ENCODE measurements at places on chromosomes 6 and 20.

GRCh38 chr6:123402052-123402451 is 234.7 kb downstream of the TRDN start:
- DNase-seq, result peak; percentile 29

DNA sequence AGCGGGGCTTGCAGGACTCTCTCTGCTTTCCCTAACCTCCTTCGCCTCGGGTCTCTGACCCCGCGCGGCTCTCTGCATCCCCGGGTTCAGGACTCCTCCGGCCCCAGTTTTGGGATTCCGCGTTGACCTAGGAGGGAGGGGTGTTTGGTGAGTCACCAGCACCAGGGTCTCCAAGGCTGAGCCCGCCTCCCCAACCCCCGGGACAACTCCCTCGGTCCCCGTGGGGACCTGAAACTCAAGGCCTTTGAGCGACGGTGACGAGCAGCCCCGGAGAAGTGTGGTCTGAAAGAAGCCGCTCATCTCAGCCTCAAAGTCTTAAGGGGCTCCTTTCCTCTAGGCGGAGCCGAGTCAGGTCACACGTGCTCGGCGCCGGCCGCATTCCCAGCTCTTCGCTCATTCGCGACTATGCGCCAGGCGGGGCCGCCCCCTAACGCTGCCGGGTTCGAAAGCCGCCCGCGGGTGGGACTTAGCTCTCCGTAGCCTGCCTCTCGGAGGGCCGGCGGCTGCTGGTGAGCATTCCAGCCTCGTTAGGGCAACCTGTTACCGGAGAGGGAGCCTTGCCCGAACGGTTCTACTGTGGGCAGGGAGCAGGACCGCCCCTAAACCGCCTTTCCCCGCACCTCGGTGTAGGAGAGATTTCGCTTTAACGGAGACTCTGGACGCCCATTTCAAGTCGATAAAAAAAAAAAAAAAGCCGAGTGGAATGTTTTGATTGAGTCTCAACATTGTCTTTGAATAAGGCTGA is 3.0 kb upstream of the PRDM13 start:
- DNase-seq, result peak; percentile 27

- no peak for DNase-seq
Observed at GRCh38 chr6:130054725-130055124, 36.3 kb downstream of the L3MBTL3 start.

GRCh38 chr6:11097476-11097875 is 3.8 kb downstream of the SMIM13 start:
- DNase-seq, result no peak

GRCh38 chr20:58210398-58210747 is 18.1 kb downstream of the ANKRD60 start:
- no peak for DNase-seq

GRCh38 chr6:144749263-144749662 is 464.1 kb downstream of the UTRN start:
- no peak for DNase-seq

- no peak for DNase-seq
Observed at GRCh38 chr6:111411978-111412566, 70.9 kb downstream of the REV3L start.

DNA sequence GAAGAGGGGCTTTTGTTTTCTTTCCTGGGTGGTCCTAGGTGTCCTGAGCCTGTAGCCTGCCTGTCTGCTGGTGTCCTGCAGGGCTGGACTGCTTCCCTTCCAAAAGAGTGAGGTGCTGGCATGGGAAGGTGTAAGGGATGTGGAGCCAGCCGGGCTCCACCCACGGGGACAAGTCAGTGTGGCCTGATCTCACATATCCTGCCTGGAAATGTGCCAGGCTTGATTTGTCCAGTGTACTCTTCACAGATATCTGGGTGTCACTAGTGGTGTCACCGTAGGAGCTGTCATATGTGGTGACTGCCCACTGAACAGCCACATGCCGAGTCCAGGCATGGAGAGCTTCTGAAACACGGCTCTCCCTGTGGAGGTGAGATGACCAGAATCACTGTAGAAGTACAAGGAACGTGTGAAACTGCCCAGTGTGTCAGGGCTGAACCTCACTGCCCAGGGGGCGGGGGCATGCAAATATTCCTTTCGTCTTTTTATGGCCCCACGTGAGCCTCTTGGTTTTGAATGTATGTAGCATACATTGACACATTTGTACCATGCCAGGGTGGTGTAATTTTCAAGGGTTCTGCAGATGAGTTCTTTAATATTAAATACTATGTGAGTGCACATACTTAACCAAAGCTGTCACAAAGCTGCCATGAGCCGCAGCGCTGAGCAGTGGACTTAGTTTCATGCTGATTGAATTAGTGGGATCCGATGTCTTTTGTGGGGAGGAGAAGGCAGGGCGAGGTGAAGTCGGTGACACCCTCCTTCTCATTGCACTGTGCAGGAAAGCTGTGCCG is 55.8 kb downstream of the CDH4 start:
- no peak for DNase-seq

DNA sequence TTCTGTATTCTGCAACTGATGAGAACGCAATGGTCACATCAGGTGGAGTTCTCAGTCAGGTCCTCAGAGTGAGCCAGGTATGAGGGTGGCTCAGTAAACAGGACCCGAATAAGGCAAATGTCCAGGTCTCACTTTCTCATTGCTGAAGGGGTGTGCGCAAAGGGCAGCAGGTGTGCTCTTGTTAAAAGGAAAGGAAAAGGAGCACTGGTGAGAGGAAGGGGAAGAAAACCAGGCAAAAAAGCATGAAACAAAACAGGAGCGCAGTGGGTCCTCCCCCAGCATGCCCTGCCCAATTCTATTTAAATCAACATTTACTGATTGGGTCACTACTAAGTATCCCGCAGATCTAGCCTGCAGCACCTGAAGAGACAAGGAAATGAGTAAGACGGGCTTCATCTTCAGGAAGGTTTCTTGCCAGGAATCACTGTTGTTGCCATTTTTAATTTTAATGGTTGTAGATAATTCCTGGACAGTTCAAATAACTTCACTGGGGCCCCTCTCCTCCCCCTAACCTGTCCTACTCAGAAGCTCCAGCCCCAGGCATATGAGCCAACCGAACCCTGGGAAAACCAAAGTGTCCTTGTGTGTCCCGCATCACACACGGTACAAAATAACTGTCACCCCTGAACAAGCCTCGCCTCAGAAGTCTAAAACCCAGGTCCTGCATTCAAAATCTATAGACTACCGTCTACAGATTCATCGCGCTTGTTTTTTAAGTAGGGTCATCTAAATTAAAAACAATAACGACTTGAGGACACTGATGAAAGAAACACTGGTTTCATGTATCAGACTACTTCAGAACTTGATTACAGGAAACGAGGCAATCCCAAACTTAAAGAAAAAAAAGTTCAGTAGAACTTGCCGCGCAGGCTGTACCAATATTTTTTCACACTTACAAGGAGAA is 980 bp downstream of the MBOAT1 start:
- peak; percentile 22 for DNase-seq

DNA sequence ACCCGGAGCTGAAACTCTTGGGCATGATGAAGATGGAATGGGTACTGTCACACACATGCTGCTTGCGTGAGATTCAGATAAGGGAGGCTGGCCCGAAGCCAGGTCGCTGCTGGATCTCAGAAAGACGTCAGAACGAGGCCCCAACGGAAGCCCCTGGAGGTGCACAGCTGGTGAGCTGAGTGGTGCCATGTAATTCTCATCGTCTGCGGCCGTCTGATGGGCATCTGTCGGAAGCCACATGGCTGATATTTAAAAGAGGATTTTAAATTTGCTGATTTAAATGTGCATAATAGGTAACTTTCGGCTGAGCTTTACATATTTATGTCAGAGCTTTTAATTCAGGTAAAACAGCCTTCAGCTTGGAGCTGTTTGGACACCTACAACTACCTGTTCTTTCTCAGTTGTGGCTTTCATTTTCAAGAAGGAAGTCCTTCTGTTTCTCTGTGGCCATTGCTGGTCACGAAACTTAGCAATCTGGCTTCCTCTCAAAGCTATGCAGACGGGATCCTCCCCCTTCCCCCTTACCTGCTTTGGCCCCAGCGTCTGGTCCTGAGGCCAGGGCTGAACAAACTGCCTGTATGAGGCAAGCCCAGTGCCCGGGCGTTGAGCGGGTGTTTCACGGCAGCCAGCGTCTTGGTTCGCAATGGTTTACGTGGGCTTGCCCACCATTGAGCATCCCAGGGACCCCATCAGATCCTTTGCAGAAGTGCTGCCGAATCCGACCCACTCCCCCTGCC is 9.2 kb downstream of the SLCO4A1 start:
- DNase-seq, result peak; percentile 64

DNA sequence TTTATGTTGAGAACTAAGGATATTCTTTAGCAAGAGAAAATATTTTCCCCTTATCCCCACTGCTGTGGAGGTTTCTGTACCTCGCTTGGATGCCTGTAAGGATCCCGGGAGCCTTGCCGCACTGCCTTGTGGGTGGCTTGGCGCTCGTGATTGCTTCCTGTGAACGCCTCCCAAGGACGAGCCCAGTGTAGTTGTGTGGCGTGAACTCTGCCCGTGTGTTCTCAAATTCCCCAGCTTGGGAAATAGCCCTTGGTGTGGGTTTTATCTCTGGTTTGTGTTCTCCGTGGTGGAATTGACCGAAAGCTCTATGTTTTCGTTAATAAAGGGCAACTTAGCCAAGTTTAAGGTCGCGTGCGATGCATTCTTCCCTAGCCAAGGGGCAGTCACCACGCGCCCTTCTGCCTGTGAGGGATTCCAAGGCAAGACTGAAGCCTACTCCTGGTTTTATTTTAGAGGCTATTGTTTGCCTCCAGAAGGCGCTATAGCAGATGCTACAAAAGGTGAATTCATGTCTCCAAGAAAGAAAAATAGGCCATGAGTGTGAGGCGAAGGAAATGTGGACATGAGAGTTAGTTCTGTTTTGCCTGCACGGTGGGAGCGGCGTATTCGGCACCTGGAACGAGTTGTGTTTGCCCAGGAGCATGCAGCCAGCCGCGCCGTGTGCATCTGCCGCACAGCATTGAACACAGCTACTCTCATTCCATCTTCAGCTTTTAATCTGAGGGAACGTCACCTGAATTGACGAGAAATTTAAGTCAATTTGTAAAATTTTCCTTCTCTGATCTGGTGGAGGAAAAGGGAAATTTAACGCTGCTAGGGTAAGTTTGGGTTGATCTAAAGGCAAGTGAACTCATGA is 40.3 kb upstream of the IRF4 start:
- no peak for DNase-seq

GRCh38 chr20:32582659-32583580 is 2.2 kb downstream of the NOL4L start:
- no peak for DNase-seq

- peak; percentile 24 for DNase-seq
Observed at GRCh38 chr20:61896058-61896961, 169.4 kb downstream of the TAF4 start.

DNA sequence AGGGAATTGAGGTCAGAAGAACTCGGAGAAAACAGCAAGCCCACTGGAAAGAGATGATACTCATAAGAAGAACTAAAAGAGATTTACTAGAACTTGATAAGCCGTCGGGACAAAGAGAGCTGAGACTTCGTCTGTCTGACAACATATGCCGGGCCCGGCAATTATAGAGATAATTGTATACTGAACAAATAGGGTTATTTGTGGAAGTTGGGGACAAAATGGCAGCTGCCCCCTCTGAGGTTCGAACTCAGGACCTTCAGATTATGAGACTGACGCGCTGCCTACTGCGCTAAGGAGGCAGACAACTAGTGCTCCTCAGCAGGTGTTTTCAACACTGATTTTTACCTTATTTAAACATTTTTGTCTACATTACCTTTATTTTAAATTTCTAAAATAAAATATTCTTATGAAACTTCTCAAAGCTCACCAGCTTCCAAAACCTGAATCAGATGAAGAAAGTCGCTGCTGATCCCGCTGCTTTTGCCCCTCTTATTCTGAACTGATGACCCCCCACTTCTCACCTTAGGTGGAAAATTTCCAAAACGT is 29.3 kb upstream of the TRIM27 start:
- DNase-seq, result peak; percentile 56

DNA sequence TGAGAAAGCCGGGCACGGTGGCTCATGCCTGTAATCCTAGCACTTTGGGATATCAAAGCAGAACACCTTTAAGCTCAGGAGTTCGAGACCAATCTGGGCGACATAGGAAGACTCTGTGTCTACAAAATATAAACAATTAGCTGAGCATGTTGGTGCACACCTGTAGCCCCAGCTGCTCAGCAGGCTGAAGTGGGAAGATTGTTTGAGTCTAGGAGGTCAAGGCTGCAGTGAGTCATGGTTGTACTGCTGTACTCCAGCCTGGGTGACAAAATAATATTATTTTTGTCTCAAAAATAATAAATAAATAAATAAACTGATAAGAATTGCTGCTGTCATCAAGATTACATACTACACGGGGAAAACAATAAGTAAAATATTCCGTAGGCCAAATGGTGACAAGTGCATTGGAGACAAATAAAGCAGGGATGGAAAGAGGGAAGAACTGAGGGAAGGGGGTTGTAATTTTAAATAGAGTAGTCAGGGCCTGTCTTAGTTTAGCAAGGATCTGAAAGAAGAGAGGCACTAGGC is 14.0 kb upstream of the TOP1 start:
- no peak for DNase-seq

DNA sequence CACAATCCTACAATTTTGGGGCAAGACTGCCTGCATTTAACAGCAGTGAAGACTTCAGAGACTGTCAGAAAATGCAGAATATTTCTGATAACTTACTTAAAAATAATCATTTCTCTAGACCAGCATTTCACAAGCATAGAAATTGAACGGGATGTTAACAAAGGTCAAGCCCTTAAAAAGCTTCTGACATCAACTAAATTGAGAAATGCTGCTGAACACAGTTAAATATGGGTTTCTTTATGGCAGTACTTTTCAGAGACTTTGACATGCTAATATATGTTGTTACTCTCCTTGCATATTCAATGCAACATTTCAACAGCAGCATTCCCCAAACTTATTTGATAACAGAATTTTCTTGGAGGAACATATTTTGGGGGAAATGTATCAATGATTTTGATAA is 84.5 kb downstream of the KIF13A start:
- DNase-seq, result no peak

DNA sequence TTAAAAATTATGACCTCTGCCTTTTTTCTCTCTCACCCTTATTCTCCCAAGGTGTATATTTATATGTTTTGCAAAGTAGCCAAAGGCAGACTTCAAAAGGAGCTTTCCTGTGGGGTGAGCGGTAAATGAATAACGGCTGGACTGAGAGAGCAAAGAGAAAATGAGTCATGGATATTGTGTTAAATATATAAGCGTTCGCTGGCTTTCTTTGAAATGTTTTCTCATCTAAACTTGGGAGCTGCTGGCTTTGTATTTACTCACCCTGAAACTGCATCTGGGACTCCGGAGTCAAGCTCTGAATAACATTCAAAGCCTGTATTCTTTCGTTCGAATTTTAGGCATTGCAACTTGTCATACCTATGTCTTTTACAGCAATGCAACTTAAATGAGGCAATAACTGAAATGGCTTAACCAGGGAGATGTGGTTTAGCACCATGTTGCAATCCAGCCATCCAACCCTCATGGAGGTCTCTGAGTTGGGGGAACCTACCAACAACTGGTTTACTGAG is 32.0 kb downstream of the ATXN1 start:
- peak; percentile 78 for DNase-seq

- DNase-seq, result no peak
Observed at GRCh38 chr20:50314678-50315335, 124.2 kb downstream of the CEBPB start.

DNA sequence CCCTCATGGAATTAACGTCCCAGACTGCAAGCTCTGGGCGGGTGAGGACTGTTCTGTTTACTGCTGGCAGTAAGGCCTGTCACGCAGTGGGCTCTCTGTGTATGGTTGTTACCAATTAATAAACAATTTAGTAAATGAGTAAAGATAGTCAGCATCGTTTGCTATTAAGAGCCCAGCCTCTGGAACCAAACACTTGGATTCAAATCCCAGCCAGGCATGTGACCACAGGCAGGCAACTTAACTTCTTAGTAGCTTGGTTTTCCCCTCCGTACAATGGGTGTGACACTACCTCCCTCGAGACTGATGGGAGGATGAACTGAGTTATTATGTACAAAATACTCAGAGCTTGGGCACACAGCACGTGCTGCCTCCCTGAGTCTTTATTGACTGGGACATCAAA is 137.7 kb upstream of the ARMC2 start:
- no peak for DNase-seq
